ENCODE measurements at places on chromosomes 11 and 22.

- DNase-seq: peak; percentile 59
Measured at GRCh38 chr11:101453682-101454081, 130.1 kb downstream of the TRPC6 start.

GRCh38 chr11:113615098-113615497 lies 91.0 kb downstream of the TMPRSS5 start:
- no peak for DNase-seq

DNA sequence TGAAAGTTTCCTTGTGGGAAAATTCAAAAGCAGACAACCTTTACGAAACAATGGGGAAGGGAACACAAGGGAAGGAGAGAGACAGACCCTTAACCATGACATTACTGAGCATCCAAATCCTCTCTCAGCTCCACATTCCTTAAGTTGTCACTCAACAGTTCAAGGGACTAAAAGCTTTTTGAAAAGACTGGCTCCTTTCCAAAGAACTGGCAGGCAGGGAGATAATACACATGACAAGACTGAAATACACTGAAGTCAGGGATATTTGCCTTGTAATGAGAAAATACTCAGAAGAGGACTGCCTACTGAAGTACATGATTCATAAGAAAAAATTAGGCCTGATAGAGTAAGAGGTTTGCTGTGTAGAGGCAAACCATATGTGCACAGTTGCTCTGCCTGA lies 69.1 kb downstream of the SMCO4 start:
- DNase-seq: no peak

GRCh38 chr11:121553806-121554205 lies 101.0 kb upstream of the SORL1-AS1 start:
- DNase-seq: peak; percentile 77

DNA sequence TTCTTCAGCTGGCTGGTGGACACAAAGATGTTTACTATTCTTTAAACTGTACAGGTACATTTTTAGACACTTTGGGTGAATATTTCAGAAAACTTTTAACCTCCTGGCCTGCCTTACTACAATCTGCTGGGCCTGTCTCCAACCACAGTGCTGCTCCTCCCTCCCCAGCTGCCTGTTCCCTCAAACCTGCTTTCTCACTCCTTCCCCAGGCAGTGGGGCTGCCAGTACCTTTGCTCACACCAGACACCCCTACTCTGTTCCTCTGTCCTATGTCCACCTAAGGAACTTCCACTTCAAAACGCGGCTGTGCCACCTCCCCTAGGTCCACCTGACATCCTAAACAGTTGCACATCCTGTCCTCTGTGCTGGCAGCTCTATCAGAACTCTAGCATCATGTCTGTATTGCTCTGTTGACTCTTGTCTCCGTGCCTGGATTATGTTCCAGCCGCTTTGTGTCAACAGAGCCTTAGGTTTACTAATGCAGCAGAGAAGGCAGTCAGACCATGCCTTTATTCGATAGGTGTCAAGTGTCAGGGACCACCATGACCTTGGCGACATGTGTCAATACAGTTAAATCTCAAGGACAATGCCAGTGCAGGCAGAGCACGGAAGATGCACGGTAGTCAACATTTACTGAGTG lies 13.4 kb downstream of the ZP1 start:
- no peak for DNase-seq

- no peak for DNase-seq
Measured at GRCh38 chr11:11538277-11538960, 83.4 kb downstream of the GALNT18 start.

DNA sequence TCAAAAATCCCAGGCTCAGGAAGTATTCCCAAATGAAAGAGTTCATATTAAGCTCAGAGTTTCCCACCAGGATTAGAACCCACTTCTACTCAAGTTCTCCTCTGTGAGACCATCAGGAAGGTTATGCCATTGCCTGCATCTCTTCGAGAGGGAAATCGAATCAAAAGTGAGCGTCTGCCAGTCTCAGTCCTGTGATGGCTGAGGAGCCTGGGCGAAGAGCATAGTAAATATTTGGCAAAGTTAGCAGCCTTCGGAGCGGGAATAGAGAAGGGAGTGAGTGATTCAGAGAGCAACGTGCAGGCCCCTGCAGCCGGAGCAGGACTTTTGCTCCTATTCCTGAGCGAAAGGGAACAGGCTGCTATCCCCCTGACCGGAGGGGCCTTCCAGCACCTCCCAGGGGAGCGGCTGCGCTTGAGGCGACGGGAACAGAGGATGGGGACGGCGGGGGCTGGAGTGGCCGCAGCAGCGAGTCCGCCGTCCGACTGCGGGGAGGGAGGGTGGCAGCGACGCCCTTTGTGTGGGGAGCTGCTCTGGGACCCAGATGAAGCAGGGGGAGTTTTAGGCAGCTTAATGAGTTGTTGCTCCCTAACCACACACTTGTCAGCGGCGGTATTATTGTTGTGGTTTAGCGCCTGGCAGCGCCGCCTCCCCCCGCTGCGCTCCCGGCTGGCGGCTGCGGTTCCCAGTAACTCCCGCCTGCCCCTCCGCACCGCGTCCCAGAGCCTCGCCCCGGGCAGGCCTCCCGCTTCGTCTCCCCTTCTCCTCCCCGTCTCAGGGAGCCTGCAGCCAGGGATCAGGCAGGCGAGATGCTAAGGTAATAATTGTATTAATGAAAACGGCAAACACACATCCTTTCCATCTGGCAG lies 21.7 kb upstream of the NRGN start:
- peak; percentile 53 for DNase-seq

DNA sequence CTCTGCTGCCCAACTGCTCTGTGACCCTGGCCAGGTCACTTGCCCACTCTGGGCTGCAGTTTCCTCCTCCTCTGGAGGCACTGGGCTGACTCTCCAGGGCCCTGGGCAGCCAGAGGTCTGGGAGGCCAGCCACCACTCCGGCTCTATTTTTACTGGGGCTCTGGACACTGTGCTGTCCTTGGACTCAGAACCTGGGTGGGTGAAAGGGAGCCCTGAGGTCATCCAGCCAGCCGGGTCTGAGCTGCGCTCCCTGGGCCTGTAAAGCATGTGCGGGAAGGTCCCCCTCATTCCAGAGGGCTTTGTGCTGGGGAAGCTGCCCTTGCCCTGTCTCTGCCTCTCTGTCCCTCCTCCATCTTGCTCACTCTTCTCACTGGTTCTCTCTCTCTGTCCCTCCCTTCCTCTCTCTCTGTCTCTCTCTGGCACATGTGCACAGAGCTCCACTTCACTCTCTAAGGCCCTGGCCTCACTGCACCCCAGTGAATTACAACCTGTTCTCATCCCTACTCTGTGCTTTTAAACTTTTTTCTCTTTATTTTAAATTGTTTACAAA lies 24.6 kb downstream of the MB start:
- DNase-seq: no peak

DNA sequence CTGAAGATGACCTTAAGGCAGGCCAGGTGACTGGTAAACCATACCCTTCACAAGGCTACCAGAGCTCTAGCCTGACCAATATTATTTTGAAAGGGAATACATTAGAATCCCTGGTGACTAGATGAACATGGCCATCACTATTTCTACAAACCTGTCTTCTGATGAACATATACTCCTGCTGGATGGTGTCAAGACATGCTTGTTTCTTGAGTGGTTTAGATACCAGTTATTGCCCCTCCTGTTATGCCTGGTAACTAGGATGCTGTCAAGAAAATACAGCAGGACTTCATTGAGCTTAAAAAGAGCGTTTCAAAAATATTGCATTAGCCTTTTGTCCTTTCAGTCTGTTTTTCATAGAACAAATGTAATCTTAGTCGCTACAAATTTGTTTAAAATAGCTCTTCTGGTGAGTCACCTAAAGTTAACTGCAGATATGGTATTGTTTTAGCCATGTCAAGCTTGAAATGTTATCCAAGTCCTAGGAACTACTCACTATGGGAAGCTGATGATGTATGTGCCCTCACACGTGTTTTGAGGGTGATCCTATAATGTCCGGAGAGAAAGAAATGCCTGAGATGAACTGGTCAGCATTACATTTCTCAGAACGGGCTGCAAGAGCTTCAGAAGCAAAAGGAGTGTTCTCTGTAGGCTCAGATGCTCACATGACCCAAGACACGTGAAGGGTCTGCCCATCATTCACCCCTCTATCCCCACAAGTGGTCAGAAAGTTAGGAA lies 20.6 kb downstream of the ADM start:
- DNase-seq: peak; percentile 83

DNA sequence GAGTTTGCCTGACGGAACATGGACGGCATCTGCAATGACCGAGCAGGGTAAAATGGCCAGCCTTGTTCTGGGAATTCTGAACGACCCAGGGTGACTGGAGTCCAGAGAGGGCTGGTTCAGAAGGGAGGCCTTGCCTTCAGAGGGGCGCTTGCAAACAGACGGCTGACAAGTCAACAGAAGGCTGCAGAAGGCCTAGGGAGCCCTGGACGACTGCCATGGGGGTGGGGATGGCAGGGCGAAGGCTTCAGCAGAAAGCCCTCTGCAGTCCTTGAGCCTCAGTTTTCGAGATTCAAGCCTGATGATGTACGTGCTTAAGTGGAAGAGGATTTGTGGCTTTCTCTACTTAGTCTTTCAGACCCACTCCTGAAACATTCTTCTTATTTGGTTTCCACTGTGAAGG lies 117.1 kb upstream of the TBCEL start:
- DNase-seq: no peak

DNA sequence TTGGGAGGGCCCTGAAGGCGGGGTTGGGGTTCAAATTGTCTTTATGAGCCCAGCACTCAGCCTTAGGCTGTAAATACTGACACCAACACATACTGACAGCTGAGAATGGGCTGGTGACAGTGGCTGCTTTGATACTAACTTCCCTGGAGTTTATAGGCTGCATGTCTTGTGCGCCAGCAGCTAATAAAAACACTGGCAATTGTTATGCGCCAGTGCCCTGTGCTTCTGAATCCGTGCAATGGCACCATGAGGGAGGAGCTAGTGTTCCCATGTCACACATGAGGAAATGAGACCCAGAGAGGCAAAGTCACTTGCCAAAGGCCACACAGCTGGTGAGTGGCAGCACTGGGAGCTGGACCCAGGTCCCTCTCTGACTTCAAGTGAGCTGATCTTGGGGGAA lies 23.8 kb downstream of the SHISAL1 start:
- no peak for DNase-seq

GRCh38 chr11:43504316-43504950 lies 145.7 kb downstream of the TTC17 start:
- peak; percentile 38 for DNase-seq

GRCh38 chr11:98940913-98941312 lies 79.8 kb upstream of the CNTN5 start:
- DNase-seq: peak; percentile 16

- no peak for DNase-seq
Measured at GRCh38 chr11:13141731-13142709, 132.9 kb downstream of the RASSF10 start.

GRCh38 chr11:58390551-58391063 lies 16.1 kb downstream of the OR5B3 start:
- DNase-seq: no peak

DNA sequence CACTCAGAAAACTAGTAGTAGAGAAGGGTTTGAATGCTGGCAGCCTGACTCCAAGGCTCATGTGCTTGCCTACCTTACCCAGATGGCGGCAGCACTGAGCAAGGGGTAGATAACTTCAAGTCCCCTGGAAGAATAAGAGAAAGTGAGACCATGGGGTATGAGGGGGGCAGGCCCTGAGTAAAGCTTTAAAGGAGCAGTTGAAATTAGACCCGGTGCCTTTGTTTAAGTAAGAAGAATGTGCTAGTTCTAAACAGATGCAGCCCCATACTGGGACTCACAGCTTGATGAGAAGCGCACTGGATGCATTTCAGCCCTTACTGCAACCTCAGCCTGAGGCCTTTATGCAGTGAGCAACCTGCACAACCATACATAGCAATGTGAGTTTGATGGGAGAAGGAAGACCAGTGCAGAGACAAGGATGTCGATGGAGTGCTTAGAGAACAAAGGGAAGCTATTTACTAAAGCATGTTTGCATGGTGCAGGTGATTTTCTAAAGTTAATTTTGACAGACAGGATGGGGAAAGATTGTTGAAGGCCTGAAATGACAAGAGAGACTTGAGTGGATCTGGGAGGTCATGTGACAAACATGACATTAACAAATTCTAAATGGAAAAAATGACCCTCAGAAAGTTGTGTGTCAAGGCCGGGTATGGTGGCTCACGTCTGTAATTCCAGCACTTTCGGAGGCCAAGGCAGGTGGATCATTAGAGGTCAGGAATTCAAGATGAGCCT lies 27.1 kb upstream of the TMA7B start:
- DNase-seq: peak; percentile 9

- DNase-seq: no peak
Measured at GRCh38 chr22:46824344-46824909, 62.0 kb downstream of the TBC1D22A start.

DNA sequence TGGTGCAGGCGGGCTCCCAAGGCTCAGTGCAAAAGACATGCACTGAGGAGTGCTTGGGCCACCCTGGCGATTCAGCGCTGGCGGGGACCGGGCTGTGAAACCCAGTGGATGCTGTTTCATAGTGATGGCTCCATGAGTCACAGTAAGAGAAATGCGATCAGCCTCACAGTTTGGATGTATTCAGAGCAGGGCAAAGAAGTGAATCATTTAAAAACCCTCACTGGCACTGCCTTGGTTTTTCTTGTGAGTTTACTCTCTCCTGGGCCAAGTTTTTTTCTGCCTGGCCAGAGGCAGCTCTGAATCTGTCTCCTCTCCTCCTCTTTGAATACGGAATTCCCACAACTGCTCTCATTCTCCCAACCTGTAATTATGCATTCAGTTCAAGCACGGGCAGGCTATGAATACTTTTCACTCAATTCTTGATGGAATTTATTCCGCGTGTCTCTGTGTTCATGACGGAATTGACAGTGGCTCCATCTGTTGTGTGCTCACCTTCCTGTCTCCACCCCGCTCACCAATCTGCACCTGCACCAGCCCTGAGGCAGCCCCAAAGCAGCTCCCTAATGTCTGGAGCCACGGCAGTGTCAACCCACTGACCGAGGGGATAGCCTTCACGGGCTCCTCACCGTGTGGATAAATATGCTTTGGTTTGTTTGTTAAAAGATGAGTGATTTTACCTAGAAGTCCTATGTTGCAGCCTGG lies 14.9 kb downstream of the ADAMTS8 start:
- DNase-seq: peak; percentile 92

DNA sequence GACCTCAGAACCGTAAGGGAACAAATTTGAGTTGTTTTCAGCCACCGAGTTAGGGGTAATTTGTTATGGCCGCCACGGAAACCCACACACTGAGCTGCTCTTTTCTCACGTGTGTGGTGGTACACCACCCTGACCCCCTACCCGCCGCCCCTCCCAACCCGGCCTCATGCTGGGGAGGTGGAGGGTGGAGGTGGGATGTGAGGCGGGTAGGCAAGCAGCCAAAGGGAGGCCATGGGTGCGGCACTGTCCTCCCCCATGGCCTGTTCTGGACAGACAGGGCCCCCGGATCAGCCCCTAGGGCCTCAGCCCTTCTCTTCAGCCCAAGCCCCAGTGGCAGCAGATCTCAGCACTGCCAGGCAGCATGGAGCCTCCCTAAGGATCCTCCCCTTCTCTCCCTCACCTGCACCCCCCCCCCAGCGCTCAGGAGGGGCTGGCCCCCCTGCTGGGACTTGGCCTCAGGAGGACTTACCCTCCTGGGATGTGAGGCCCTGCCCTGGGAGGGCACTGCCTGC lies 7.9 kb downstream of the PRR5 start:
- no peak for DNase-seq
